Hepatocyte (in vitro differentiated cells): ENCODE measurements at places on chromosomes 4 and X. TPM values are rescaled to one million over a fixed set of nuclear protein-coding genes. Genes with fewer than 3 reads are reported as not detected.

- DNase-seq = peak; percentile 71
Observed at GRCh38 chr4:120052856-120053255, 13.8 kb downstream of the MAD2L1 start.

DNA sequence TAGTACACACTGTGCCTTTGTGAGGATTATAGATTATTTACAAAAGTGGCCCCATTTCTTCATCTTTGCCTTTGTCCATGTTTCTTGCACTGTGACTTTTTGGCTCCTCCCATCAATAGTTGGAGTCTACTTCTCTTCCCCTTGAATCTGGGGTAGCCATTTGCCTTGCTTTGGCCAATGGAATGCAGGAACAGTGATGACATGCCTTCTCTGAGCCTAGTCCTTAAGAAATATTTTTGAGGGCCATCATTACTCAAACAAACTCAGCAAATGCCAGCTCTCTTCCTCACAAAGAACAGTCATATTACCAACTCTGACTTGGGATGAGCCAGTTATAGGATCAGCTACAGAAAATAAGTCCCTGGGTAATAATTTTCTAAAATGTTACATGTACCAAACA is 189.6 kb downstream of the FRMPD4 start:
- no peak for DNase-seq

DNA sequence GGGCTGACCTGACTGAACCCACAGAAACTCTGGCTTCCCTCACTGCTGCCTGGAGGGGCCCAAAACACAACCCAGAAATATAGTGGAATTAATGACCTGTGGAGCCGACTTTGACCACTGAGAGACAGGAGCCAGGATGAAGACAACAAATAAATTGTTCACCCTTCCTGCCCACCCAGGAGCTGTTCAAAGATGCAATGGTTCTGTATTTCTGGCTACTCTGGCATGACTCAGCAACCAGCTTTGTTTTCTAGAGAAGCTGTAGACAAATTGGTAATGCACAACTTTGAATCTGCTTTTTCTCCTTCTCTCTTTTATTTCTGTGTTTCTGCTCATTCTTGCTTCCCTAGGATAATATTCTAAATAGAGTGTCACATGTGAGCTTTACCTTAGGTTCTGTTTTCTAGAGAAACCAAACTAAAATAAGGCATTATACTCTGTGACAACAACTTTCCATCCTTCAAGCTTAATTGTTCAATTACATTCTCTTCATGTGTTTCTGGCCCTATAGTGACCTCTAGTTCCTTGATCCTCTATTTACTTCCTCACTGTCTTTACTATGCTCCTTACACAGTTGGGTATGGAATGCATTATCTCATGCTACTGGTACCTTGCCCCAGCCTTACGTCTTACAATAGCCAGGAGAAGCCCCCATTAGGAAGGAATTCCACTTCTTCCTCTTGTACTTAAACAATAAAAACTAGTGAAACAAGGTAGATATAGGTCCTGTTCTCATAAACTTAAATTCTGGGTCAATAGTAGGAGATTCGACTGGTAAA is 6.5 kb upstream of the PRKG2 start:
- no peak for DNase-seq

GRCh38 chr4:139560406-139561104 is 4.5 kb upstream of the SETD7 start:
- no peak for DNase-seq

- DNase-seq = peak; percentile 58
Observed at GRCh38 chrX:107684956-107685385, 56.7 kb downstream of the PRPS1 start.

DNA sequence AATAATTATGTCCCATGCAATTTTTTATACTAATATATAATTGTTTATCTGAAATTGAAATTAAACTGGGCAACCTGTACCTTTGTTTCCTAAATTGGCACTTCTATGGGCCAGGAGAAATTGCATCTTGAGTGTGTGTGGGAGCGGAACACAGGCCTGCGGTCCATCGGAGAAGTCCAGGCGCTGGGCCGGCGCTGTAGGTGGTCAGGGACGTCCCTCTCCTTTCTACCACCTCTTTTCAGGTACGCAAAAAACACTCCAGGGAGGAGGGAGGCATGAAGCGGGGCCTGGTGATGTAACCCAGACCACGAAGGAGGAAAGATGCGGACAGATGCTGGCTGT is 717 bp downstream of the MGAT4D start:
- no peak for DNase-seq

- DNase-seq = no peak
Observed at GRCh38 chr4:2434420-2434819, 15.7 kb downstream of the CFAP99 start.

GRCh38 chrX:65999563-66000148 is 40.2 kb downstream of the VSIG4 start:
- no peak for DNase-seq

GRCh38 chrX:45485719-45486118 is 285.0 kb upstream of the DIPK2B start:
- DNase-seq = no peak

- no peak for DNase-seq
Observed at GRCh38 chr4:72970756-72971155, 98.8 kb downstream of the COX18 start.

- DNase-seq = no peak
Observed at GRCh38 chr4:164700471-164700870, 53.5 kb upstream of the SMIM31 start.

- peak; percentile 7 for DNase-seq
Observed at GRCh38 chr4:176784816-176785215, 7.9 kb downstream of the VEGFC start.

DNA sequence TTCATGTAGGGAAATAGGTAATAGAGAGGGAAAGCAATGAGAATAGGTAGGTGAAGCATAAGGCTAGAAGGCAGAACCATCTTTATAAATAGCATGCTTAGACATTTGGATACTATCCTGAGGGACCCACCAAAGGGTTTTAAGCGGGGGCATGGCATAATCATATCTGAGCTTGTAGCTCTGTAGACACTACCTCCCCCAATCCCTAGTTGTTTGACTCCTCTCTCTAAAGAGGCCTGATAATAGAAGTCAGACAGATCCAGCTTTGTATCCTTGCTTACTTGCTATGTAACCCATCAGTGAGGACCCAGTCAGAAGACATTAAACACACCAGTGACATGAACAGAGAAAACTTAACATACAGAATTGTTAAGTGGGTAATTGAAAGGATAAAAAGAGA is 58.7 kb downstream of the SCFD2 start:
- DNase-seq = no peak

GRCh38 chrX:9765072-9765736 is 443 bp downstream of the GPR143 start:
- no peak for DNase-seq

DNA sequence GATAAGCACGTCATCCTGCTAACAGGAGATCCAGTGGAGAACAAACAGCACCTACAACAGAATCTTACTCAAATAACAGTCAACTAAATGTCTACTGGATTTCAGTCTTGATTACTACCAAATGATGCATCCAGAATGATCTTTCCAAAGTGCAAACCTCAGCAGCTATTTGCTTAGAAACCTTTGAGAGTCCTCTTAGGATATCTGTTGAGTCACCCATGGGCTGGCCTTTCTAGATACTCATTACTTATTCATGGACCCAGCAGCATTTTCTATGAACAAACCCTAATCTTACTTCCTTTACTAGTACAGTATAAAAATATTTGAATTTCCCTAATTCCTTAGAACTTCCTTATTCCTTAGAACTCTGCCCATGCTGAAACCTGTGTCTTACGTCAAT is 118.5 kb upstream of the PABPC4L start:
- no peak for DNase-seq

DNA sequence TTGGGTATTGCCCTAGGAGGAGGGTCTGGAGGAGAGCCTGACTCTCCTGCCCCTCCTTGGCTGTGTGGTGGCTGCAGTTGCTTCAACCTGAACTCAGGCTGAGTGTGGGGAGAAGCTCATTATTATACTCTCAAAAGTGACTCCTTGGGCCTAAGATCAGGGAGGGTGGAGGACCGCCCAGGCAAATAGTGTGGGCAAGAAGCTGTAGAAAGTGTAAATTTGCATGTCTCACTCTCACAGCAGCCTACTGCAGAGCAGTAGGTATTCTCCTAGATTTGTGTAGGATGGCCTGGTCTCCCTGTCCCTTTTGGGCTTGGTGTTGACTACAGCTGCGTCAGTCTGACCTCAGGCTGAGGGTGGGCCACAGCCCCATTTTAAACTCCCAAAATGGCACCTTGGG is 156.1 kb downstream of the ZNF330 start:
- no peak for DNase-seq

DNA sequence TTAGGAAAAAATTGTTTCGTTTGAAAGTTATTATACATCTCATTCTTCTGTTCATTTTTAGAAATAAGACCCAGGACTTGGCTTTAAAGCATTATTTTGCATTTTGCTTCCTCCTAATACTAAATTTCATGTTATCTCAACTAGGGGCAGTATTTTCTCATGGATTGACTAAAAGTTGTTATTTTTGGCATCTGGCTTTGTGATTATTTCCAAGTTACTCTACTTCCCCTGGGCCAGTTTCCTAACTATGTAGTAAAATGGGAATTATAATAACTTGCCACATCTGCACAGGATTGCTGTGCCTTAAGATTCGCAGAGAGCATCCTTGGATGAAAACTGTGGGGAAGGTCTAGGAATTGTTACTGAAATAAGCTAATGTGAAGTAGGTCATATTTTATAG is 3.0 kb downstream of the RBPJ start:
- no peak for DNase-seq

- no peak for DNase-seq
Observed at GRCh38 chr4:178784491-178784890, 1342.3 kb upstream of the AGA start.

GRCh38 chr4:140185412-140186081 is 31.6 kb upstream of the MAML3 start:
- DNase-seq = no peak

- no peak for DNase-seq
Observed at GRCh38 chr4:2667428-2667827, 88.7 kb downstream of the TNIP2 start.

GRCh38 chr4:2412885-2413716 is 5.3 kb downstream of the ZFYVE28 start:
- peak; percentile 93 for DNase-seq

- DNase-seq = no peak
Observed at GRCh38 chr4:32645653-32646052, 1925.5 kb downstream of the PCDH7 start.

GRCh38 chr4:8599657-8600056 is 7.1 kb downstream of the CPZ start:
- no peak for DNase-seq

- DNase-seq = peak; percentile 68
Observed at GRCh38 chrX:40096395-40097091, 1.2 kb downstream of the BCOR start.

- peak; percentile 65 for DNase-seq
Observed at GRCh38 chr4:147019091-147019490, 73.4 kb upstream of the TTC29 start.

The MSX1 gene
- 22.9 and 30.4 TPM in 2 replicates for polyA plus RNA-seq

The SSX4 gene
- polyA plus RNA-seq = not detected in 2 replicates

The IGFBP7 gene
- polyA plus RNA-seq = 122 and 129 TPM in 2 replicates

The BLOC1S4 gene
- polyA plus RNA-seq = 50.1 and 60.0 TPM in 2 replicates

The ARMCX4 gene
- polyA plus RNA-seq = 5.2 and 6.2 TPM in 2 replicates

The IRF2 gene
- polyA plus RNA-seq = 17.7 and 19.1 TPM in 2 replicates

The FAT4 gene
- polyA plus RNA-seq = 2.9 and 3.3 TPM in 2 replicates

The TMEM144 gene
- polyA plus RNA-seq = 17.5 and 18.4 TPM in 2 replicates

The ADGRG2 gene
- 2.1 and 2.9 TPM in 2 replicates for polyA plus RNA-seq

The S100G gene
- polyA plus RNA-seq = 4.1 and 8.1 TPM in 2 replicates

The ABCG2 gene
- 3.7 and 3.9 TPM in 2 replicates for polyA plus RNA-seq

The CLCN5 gene
- polyA plus RNA-seq = 10.7 and 11.0 TPM in 2 replicates
